ENCODE measurements at places on chromosomes 2 and 18.

- no peak for DNase-seq
Observed at GRCh38 chr2:152620208-152620607, 97.1 kb downstream of the PRPF40A start.

DNA sequence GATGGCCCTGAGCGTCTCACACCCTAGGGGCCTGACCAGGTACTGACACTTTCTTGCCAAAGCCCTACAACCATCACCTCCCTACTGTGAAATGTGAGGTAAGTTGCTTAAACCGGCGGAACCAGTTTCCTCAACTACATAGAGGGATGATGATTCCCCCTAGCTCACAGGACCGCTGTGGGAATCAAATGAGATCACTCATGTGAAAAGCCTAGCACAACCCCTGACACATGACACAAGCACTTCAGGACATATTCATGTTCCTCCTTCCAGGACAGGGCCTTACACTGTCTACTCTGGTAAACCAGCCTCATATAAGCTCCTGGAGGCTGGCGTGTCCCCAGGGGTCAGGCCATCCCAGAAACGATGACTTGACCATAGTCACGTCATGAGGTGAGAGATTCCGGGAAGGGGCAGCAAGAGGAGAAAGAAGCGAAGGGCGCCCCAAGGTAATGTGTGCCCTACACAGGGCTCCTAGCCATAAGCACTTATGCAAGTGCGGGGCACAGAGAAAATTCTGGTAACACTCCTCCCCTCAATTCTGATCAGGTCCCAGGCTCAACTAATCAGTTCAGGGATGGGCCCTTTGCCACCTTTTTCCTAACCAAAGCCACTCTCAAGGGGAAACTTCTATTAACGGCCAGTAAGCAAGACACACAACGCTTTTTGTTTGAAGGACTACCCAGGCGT, 49.5 kb downstream of the C2orf42 start:
- DNase-seq: no peak

DNA sequence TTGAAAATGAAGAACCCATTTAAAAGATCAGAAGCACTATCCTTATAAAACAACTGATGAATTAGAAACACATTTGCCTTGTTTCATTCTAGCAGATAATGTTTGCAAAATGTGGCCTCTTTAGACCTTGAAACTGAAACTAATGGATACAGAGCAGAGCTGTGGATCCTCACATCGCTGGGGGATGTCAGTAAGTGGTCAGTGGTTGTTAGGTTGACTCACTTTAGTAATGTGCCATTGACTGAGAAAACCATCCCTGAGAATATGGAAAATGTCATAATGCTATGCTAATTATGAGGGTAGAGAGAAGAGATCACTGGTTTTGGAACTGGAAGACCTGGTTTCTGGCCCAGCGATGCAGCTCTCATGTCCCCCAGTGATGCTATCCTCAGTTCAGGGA, 176.7 kb downstream of the MYO1B start:
- no peak for DNase-seq

GRCh38 chr2:232049350-232049749, 87.8 kb downstream of the DIS3L2 start:
- no peak for DNase-seq

GRCh38 chr2:201579536-201579935, 63.8 kb downstream of the TMEM237 start:
- DNase-seq: no peak

- no peak for DNase-seq
Observed at GRCh38 chr2:146385031-146385430, 1459.8 kb upstream of the ACVR2A start.

GRCh38 chr2:68917034-68917718, 35.5 kb downstream of the GKN2 start:
- no peak for DNase-seq

DNA sequence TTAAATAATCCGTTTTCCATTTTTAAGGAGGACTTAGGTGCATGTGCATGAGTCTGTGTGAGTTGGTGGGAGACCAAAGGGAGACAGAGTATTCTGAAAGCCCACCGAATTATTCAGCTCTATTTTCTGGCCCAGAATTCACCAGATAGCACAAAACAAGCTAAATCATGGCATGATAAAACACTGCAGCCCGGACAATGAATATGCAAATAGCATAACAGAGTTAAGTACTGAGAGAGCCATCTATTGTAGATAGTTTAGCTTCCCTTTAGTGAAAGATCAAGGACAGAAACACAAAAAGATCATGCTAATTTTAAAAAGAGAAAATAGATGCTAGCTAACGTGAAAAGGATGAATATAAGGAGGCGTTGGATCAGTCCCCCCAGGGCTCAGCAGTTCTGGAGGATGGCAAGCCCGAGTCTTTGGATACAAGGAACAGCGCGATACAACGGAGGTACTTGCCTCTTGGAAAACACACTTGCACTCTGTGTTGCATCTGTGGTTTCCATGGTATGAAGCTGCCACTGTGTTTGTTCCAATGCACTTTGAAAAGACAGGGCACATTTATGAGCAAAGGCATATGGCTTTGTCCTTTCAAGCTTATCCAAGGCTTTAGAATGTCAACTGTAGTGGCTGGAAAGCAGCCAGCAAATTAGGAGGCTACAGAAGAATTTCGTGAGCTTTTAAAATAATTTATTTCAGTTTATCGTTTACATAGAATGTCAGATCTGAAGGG, 119.9 kb downstream of the LYPD1 start:
- no peak for DNase-seq

- DNase-seq: no peak
Observed at GRCh38 chr2:74142340-74142739, 5.4 kb downstream of the BOLA3 start.

DNA sequence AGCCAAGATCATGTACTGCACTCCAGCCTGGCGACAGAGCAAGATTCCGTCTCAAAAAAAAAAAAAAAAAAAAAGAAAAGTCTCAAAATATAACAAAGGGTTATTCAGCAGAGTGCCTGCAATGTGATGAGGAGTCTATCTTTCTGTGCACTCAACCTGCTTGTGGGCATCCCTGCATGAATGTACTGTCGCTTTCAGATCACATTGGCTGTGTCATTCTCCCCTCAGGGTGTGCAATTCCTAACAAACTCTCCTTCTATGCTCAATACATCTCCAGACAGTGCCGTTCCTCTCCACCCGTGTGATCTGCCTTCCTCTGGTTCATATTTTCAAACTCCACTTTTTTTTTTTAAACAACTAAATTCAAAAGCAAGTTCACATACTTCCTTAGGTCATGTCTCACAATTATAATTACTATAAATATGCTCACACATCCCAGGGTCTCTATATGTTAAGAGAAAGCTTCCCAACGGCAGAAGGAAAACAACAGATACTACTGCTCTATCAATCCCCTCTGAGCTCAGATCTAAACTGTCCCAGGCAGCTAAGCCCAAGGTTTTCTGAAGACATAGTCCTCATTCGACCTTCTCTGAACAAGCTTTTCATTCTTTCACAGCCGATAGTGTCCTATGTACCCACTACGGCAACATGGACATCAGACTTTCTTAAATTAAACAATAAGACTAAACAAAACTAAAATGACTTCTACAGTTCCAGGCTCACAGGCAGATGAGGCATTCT, 35.2 kb downstream of the PTMA start:
- DNase-seq: no peak

GRCh38 chr2:54671875-54672589, 51.4 kb upstream of the EML6 start:
- no peak for DNase-seq

GRCh38 chr2:45843136-45843535, 191.7 kb downstream of the PRKCE start:
- no peak for DNase-seq

DNA sequence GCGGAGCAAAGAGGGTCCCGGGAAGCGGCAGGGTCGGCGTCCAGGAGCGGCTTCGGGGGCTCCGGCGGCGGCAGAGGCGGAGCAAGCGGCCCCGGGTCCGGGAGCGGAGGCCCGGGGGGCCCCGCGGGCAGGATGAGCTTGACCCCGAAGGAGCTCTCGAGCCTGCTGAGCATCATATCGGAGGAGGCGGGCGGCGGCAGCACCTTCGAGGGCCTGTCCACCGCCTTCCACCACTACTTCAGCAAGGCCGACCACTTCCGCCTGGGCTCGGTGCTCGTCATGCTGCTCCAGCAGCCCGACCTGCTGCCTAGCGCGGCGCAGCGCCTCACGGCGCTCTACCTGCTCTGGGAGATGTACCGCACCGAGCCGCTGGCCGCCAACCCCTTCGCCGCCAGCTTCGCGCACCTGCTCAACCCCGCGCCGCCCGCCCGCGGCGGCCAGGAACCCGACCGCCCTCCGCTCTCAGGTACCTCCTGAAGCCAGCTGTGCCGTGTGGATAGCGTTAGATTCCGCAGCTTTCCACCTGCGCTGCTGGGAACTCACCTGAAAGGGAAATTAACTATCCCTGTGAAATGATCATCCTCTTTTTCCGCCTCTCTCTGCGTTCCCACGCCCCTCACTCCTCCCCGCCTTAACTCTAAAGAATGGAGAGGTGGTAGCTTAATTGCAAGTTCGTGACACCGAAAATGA, 472 bp downstream of the CNOT11 start:
- peak; percentile 51 for DNase-seq

GRCh38 chr2:117714110-117714509, 100.4 kb upstream of the DDX18 start:
- no peak for DNase-seq

DNA sequence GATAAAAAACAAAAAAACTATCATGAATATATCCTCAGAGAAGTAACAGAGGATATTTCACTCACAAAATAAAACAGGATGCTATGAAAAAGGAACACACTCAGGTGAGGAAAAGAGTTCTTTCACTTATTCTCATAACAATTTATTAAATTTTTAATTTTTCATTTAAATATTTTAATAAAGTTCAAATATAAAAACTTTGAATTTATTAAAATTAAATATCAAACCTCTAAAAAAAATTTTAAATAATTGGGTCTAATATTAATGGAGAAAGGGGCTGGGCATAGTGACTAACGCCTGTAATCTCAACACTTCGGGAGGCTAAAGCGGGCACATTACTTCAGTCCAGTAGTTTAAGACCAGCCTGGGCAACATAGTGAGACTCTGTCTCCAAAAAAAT, 10.1 kb downstream of the THADA start:
- no peak for DNase-seq

GRCh38 chr2:10297191-10297830, 5.4 kb upstream of the HPCAL1 start:
- DNase-seq: no peak

DNA sequence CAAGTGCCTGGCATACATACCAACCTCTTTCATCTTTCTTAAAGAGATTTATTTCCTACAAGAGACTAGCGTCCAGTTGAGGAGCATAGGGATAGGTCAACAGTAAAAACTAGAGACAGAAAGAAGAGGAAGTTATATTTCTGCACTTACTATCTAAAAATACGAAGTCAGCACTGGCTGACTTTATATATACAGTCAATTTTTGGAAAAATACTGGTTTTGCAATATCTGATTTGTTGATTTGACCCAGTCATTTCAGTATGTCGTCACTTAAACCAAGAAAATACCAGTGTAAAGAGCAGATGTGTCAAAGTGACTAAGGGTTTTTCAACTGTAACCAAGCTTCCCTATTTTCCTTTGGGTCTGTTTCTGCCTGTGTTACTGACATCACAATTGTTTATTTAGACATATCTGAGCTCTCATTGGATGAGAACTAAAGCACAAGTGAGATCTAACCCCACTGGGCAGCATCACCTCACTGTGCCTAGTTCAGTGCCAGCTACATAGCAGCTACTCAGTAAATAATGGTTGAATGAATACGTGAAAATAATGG, 23.0 kb downstream of the CYTIP start:
- no peak for DNase-seq

DNA sequence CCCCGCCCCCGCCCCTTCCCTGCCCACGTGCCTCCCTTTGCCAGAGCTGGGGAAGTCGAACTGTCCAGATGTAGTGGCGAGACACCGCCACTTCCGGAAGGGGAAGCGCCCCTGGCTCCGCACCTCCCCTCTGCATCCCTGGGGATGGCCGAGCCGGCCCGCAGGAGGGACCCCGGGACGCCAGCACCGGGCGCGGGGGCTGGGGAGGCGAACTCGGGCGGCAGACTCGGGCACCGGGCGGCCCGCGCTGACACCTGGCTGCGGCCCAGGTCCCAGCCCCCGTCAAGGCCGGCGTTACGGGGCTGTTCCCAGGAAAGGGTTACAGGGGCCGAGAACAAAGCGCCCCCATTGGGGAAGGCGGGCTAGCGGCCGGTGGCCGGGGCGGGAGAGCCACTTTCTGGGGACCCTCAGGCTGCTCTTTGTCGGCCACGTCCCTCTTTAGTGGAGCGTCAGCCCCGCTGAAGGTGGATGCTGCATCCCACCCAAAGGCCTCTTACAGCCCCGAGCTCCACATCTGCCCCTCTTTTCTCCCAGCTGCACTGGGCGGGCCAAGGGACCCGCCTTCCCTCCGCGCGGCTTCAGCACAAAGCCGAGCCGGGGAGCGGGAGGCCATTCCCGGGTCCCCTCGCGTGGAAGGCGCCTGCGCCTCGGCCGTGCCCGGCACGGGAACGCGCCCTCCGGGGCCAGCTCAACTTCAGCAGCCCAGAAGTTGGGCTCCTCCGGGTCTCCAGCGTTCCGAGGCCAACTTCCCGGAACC, 1.3 kb downstream of the SDC1 start:
- DNase-seq: no peak

GRCh38 chr2:11375025-11375688, 30.7 kb upstream of the ROCK2 start:
- DNase-seq: no peak

GRCh38 chr2:120863146-120863545, 127.5 kb downstream of the GLI2 start:
- no peak for DNase-seq

- no peak for DNase-seq
Observed at GRCh38 chr2:145751629-145752028, 1231.7 kb upstream of the ZEB2 start.

DNA sequence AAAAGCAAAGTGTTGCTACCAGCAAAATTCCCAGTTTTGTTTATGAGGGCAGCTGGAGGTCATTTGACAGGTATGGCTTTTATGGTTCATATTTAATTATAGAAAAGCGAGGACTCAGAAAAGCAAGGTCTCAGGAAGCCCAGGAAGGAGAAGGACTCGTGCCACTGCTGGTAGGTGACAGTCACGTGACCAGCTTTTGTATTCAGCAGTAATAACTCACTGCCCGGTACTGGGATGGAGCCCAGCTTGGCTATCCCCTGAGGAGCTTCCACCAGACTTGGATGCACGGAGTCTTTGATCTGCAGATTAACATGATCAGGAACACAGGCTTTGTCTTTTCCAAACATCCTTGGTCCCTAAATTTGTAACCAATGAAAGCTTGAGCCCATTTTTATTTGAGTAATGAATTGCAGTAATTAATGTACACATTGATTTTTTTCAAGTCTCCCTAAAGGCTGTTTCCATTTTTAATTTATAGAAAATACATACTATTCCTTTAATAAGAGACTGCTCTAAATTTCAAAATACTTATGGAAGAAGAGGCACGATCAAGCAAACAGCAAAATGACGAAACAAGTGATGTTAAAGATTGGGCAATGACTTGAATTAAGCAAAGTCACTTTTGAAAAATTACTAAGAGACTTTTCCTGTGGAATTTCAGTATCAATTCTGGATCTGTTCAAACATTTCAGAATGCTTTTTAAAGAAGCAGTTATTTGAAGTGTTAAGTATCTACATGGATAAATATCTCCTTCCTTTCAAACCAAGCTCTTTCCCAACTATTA, 251.7 kb upstream of the HNRNPA3 start:
- DNase-seq: no peak
